ENCODE measurements at places on chromosomes 7 and 10.

GRCh38 chr7:1967512-1968396 is 265.0 kb downstream of the MAD1L1 start:
- DNase-seq = no peak

DNA sequence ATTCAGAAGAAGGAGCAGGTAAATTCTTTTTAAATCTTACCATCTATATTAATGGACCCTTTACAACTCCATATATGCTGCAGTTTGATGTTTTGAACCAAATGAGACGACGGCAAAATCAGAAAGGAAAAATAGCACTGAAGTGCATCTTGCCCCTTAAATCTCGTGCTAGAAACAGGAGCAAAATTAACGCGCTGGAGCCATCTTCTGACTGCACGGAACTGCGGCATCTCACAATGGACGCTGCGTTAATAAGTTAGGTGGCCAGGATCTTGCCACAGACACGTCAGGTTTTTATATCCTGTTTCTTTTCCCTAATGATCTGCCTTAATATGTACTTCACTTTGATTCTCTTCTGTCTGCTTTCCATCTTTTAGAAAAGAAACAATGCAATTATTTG is 354.5 kb downstream of the TFEC start:
- peak; percentile 31 for DNase-seq

GRCh38 chr10:74500026-74500704 is 326.2 kb upstream of the KAT6B start:
- no peak for DNase-seq

DNA sequence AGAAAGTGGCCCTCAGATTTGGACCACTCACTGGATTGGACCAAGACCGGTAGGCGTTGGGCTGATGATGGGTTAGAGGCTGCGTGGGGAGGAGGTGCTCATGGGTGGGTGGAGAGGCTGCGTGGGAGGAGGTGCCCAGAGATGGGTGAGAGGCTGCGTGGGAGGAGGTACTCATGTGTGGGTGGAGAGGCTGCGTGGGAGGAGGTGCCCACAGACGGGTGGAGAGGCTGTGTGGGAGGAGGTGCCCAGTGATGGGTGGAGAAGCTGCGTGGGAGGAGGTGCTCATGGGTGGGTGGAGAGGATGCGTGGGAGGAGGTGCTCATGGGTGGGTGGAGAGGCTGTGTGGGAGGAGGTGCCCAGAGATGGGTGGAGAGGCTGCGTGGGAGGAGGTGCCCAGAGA is 346.3 kb downstream of the PAXIP1 start:
- DNase-seq = no peak

All from NCI-H460 (cell line).